COR-L47 (cell line): ENCODE measurements at places on chromosomes 1 and 21.

DNA sequence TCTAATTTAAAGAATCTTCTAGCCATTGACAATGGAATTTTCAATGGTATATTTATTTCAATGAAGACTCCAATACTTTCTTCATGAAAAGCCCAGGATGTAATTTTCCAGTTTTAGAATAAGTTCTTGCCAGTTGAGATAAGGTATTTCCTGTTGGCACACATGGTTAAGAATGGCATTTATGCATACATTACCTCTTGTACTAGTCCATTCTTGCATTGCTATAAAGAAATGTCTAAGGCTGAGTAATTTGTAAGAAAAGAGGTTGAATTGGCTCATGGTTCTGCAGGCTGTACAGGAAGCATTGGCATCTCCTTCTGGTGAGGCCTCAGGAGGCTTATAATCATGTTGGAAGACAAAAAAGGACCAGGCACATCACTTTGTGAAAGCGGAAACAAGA lies 1179.6 kb downstream of the AMY1C start:
- DNase-seq = no peak

DNA sequence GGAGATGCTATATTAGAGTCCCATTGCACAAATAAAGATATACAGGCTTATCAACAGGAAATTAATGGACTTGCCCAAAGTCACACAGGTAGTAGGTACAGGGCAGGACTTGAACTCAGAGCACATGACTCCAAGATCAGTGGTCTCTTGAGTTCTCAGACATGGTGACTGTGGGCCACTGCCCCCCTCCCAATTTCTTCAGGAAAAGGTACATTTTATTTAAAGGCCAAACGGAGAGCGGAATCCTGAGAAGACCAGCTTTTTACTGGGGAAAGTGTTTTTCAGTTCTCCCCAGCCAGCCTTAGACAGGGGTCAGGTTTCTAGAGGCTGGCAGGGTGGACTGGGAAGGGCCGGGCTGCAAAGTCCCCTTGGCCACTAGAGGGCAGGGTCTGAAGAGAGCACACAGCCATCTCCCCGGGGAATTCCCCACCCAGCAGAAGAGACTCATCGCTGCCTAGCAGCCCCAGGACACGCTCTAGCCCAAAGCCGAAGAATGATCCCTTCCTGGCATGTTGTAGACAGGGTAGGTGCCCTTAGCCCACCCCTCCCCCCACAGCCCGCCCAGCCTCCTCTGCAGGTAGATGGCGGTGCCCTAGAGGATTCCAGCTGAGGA lies 29.7 kb downstream of the ACP6 start:
- peak; percentile 57 for DNase-seq

- no peak for DNase-seq
These were observed 33.9 kb upstream of the LBR start for GRCh38 chr1:225461533-225462428.

- DNase-seq = peak; percentile 5
These were observed 289.1 kb upstream of the PKN2 start for GRCh38 chr1:88394958-88395357.

DNA sequence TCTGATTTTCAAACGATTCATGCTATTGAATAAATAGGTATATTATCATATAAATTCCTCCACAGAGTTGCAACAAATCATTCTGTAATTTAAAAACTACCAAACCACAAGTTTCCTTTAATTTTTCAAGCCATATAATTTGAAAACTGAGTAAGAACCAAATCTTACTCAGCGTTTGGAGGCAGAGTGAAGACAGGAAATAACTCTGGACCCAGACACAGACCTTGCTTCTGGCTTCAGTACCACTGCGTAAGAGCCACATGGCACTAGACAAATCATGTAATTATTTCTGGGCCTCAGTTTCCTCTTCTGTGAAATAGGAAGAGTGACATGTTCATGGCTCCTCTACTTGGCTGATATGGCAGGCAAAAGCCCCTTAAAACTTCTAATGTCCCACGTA lies 82.4 kb downstream of the SMYD2 start:
- no peak for DNase-seq

- no peak for DNase-seq
These were observed 234.6 kb upstream of the IRF2BP2 start for GRCh38 chr1:234844479-234845031.

DNA sequence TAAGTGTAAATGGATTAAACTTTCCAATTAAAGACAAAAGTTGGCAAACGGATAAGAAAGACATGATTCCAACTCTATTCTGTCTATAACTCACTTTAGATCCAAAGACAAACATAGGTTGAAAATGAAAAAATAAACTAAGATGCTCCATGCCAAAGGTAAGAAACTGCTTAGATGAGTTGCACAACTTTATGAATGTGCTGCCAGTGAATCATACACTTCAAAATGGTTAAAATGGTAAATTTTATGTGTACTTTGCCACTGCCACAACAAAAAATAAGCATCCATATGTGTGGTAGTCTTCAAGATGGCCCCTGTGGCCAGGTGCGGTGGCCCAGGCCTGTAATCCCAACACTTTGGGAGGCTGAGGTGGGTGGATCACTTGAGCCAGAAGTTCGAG lies 45.0 kb downstream of the NSL1 start:
- DNase-seq = no peak

DNA sequence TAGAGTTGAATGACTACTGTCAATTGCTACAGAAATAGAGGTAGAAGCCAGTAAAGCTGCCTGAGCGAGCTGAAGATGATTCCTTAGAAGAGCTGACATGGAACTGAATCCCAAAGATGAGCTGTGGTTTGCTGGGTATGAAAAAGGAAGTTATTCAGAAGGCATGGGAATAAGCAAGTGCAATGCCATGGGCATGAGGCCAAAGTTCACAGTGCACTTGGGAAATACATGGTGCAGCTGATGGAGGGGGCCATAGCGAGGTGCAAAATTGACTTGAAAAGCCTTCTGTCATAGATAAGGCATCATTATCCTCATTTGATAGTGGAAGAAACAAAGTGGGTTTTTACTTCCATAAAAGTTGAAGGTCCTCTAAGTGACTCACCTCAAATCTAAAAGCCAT lies 88.6 kb downstream of the NEK7 start:
- no peak for DNase-seq

GRCh38 chr1:63787875-63788274 lies 14.1 kb downstream of the ROR1 start:
- no peak for DNase-seq
